ENCODE measurements at places on chromosomes 4 and X.

DNA sequence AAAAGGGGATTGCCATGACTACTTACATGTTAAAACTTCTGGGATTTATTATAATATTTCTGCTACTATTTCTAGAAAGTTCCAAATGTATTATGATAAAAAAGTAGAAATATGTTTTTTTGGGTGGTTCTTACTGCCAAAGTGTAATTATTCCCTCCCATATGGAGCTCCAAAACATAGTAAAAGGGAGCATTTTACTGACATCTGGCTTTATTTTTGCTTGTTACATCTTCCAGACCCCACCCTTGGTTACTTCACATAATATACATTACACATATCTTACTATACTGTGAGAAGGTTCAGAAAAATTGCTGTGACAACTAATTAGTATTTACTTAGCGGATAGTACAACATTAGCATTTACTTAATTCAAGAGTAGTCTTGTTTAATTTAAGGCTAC lies 205.1 kb upstream of the TLL1 start:
- no peak for DNase-seq

DNA sequence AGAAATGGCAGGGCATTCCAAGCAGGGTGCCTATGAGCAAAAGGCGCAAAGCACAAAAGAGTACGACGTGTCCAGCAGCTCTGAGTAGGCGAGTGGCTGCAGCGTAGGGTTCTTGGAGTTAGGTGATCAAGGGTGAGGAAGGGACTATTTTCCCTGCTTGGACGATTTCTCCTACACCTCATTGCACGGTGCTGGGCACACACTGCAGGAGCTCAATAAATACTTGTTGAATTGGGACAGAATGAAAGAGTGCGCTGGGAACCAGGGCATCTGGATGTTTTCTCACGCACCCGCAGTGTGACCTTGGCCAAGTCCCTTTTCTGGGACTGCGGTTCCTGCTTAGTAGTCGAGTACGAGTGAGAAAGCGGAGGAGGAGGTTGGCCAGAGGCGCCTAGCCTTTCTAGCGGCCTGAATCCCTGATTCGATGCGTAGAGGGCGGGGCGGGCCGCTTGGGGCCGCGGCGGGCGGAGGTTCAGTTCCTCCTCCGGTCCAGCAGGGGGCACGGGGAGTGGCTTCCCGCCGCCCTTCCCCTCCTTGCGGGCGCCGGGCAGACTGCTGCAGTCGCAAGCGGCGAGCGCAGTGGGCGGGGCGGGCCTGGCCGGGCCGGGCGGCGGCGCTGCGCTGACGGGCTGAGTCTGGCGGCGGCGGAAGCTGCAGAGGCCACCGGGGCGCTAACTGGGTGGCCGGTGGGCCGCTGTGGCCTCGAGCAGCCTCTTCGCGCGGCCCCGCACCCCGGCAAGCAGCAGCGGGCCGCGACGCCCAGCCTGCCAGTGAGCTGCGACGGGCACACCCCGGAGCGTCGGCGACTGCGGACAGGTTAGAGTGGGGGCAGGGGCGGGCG lies at the start of gene FAM199X:
FAM199X (plus strand) TSS at position 560 of the 841 bp plus-strand sequence. CDS start 333 bp downstream, outside the sequence.
- DNase-seq = peak; percentile 85

- no peak for DNase-seq
Observed at GRCh38 chrX:46757052-46757451, 1.9 kb downstream of the SLC9A7 start.

DNA sequence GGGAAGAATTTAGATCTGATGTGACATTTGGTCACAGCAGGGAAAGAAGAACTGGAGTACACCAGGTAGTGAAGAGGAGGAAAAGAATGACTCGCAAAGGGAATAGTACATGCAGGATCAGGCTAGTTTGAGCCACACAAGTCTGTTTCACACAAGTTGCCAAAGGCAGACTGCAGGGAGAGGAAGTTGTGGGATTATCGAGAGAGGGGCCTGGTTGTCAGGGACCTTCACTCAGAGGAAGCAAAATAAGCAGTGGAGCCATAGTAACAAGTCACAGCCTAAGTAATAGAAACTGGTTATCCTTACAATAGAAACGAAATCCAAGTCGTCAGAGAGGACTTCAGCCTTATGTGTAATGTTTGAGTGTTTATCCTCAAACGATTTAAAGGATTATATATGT lies 316.7 kb upstream of the HTR2C start:
- DNase-seq = no peak

GRCh38 chrX:15567886-15568616 lies 32.7 kb downstream of the ACE2 start:
- no peak for DNase-seq

DNA sequence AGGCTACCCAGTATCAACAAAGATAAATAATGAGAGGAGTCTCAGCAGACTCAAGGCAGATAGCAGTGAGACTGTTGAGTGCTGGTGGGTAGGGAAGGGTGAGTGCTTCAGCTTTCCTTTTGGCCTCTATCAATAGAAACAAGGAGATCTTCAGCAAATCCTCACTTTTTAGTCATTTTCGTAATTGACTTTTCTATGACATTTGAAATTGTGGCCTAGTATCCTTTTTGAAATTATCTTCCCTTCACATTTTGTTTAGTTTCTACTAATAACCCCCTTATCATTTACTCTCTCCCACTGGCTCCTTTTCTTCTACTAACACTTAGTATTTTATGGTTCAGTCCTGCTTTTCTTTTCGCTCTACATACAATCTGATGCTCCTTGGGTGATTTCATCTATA lies 44.9 kb downstream of the LIN54 start:
- DNase-seq = no peak

- no peak for DNase-seq
Observed at GRCh38 chrX:71458866-71459265, 74.0 kb upstream of the OGT start.

GRCh38 chr4:89625599-89626293 lies 211.2 kb downstream of the SNCA start:
- no peak for DNase-seq

DNA sequence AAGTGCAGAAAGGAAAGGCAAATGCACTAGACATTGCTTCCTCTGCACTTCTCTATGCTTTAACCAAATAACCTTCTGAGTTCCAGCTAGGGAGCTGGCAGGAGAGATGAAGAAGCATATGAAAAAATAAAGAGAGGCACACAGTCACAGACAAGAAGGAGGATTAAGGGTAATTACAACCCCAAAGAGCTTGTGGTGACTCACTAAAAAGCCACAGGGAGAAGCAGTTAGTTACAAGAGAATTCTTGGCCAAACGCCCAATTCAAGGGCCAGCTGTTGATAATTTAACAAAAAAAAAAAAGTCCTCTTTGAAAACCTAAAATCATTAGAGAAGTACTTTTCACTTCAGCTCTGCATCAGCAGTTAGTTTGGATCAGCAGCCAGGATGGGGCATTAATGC lies 478.0 kb downstream of the KCNIP4 start:
- no peak for DNase-seq

DNA sequence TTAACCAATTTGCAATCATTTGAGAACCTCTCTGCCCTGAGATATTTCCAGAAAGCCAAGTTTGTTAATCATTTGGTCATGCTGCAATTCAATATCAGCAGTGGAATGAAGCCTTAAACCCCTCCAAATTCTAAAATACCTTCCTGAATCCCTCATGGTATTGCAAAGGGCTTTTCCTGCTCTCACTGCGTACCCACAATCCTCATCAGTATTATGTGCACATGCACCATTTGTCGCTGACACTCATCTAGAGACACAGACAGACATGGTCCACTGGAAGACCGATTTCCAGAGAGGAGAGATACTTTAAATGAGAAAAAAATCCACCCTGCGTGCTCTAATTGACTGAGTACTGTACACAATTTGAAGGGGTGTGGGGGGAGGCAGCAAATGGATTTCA lies 104.4 kb downstream of the GPC3 start:
- no peak for DNase-seq

DNA sequence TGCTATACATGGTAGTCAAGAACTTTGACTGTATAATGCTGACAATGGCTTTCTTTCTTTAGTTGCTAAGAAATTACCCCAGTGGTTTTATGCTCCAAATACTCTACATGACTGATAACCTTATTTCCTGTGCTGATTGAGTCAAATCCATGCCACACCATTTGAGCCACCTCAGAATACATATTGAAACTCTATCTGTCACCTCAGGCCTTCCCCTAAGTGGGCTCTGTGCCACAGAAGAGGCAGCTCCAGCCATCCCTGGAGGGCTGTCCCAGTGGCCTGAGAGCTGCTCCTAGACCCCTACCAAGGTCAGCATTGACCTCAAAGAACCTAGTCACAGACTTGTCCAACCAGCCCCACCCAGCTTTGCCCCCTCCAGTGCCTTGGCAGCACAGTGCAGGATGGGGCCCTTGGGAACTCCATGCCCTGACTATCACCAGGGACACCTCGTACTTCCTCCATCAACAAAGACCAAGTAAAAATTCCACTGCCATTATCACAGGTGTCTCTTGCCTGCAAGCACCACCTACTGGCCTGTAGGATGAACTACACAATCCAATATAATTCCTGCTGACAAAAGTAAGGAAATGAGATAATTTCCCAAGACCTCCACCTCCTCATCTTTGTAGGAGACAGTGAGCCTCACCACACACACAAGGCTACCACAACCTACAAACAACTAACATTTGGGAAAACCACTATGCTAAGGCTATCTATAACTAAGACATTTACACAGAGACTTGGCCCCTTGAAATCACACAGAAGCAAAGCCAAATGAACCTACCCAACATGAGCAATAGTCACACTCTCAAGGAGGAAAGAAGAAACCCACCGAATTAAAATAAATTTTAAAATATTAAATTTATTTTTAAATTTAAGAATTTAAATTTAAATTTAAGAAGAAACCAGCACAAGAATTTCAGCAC lies 239.9 kb downstream of the NKX6-1 start:
- DNase-seq = no peak

- DNase-seq = no peak
Observed at GRCh38 chr4:148216866-148217814, 225.1 kb downstream of the NR3C2 start.

- DNase-seq = no peak
Observed at GRCh38 chr4:8859550-8860095, 12.0 kb downstream of the HMX1 start.

DNA sequence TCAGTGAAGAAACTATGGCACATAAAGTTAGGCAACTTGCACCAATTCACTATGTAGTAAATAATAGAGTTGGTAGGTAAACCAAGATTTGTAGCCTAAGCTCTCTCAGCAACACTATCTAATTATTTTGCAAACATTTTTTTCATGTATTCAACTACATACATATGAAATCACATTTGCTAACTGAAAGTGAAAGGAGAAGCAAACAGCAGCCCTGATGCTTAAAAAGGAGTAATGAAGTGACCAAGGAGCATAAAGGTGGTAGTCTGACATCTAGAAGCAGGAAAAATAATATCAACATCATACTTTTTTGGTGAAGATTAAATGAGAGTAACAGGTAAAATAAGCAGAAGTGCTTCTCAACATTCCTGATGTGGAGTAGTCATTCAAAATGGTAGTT lies 603.7 kb downstream of the GRXCR1 start:
- no peak for DNase-seq

DNA sequence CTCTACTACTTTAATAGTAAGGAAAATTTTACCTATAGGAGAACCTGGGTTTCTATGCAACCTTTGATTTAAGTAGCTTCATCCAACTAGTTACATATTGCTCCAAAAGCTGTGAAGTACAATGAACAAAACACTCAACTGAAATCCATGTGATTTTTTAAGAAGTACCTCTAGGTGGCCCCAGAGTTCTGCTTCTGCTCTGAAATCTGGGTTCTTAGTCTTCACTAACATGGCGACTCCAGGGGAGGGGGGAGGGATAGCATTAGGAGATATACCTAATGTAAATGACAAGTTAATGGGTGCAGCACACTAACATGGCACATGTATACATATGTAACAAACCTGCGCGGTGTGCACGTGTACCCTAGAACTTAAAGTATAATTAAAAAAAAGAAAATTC lies 73.4 kb upstream of the MAGEB2 start:
- DNase-seq = no peak

DNA sequence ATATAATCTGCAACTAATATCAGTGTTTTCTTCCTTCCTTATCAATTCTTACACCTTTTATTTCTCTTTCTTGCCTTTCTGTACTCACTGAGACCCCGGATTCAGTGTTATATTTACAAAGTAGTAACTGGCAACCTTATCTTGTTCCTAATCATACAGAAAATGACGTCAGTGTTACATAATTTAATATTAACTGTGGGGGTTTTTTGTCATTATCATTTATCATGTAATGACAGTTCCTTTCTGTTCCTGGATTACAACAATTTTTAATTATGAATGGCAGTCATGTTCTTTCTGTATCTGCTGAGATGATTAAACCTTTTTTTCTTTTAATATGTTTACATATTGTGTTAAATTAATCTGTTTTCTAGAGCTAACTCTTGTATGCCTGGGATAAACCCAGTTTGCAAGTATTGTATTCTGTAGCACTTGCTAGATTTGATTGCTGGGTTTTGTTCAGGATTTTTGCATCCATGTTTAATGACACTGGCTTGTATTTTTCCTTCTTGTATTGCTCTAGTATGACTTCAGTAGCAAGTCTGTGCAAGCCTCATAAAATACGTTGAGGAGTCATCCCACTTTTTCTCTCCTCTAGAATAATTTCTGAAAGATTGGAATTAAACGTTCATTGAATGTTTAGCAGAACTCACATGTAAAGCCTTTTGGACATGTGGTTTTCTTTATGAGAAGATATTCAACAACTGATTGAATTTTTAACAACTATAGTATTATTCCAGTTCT lies 10.4 kb upstream of the HSPA4L start:
- no peak for DNase-seq

DNA sequence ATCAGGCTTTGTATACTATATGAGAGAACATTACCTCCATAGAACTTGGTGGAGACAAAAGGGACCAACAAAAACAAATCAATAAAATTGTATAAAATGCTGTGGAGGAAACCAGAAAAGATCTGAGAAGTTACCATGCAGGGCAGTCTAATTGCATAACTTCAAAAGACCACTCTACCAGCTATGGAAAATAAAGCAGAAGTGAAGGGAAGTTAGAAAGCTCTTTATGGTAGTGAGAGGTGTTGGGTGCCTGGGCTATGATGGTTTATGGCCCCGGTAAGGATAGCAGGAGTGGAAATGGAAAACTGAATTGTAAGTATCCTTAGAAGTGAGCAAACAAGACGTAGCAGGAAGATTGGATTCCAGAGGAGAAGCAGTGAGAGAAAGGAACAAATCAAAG lies 3.1 kb downstream of the TMEM184C start:
- no peak for DNase-seq

DNA sequence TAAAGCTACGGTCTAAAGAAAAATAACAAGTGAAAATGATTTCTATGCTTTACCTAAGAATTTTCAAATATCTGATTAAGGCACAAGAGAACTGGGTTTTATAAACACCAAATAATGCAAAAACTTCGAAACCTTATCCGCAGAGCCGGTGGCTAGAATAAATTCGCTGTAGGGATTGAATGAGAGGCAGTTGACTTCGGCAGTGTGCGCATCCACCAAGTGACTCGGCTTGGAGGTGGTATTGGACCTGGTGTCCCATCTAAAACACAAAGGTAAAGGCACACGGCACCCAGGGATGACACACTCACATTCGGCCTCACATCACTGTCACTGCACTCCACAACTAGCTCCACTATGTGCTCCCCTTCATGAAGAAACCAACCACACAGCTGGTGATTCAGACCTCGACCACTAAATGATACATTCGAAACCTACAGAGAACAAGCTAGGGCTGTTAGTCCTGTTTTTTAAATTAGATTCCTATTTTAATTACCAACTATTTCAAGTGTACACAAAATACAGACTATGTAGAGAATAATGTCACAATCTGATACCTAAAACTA lies 17.5 kb downstream of the RBBP7 start:
- DNase-seq = no peak

GRCh38 chrX:23732704-23733103 lies 10.4 kb downstream of the ACOT9 start:
- no peak for DNase-seq

- DNase-seq = no peak
Observed at GRCh38 chr4:67701517-67701850, 529 bp upstream of the UBA6 start.

- DNase-seq = no peak
Observed at GRCh38 chrX:14779580-14779979, 93.3 kb downstream of the FANCB start.

Data from activated T-cell treated with anti-CD3 and anti-CD28 coated beads, Interleukin-2, amount 50 U/mL, for 1 hour (primary cell).